ENCODE measurements at places on chromosomes 16 and 17.

- DNase-seq = no peak
Observed at GRCh38 chr17:42586514-42587230, 9.1 kb upstream of the PSMC3IP start.

DNA sequence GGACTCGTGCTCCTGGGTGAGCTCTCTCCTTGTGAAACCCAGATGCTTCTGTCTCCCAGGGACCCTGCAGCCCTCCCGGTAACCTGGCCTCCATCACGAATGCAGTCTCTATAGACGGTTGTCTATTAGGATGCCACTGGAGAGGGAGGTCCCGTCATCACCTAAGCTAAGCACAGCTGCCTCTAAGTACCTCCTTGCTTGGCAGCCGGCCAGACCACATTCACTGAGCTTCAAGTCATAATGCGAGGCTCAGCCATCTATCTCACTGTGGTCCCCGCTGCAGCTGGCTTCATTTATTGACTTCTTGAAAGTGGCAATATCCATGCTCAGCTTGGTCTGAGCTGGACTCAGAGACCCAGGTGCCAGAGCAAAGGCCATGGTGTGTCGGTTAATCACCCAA lies 74.5 kb upstream of the HSBP1 start:
- DNase-seq = no peak

GRCh38 chr16:82639666-82640336 lies 13.0 kb downstream of the CDH13 start:
- no peak for DNase-seq

DNA sequence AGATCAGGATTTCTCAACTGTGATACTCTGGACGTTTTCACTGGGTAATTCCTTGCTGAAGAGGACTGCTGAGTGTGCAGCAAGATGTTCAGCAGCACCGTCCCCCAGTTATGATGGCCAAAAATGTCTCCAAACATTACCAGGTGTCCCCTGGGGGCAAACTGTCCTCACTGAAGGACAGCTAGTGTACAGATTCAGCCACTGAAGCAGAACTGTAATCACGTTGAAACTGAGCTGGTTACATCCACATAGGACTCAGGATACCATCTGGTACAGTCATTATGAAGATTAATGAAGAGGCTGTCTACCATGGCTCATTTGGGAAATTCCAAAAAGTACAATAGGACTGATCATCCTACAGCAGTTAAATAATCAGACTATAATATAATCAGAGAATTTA lies 43.3 kb upstream of the GINS3 start:
- DNase-seq = no peak

- DNase-seq = no peak
Observed at GRCh38 chr16:65658787-65659220, 536.9 kb upstream of the CDH11 start.
